ENCODE measurements at places on chromosomes 5 and 9.

- no peak for DNase-seq
Measured at GRCh38 chr5:64018966-64019365, 56.7 kb upstream of the HTR1A start.

DNA sequence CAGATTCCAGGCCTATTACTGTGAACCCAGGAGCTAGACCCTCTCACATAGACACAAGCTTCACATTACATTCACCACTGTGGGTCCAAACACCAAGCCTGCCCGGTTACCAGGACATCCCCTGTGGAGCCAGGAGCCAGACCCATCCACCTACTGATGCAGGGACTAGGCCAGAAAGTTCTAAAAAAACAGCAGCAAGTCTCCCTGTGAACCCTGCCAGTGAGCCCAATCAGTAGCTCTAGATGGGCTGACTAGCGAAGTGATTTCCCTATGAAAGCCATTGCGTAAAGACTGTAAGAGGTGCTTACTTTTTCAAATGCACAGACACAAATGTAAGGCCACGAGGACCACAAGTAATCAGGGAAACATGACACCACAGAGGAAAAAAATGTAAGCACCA is 352.3 kb downstream of the TMEM161B start:
- no peak for DNase-seq

DNA sequence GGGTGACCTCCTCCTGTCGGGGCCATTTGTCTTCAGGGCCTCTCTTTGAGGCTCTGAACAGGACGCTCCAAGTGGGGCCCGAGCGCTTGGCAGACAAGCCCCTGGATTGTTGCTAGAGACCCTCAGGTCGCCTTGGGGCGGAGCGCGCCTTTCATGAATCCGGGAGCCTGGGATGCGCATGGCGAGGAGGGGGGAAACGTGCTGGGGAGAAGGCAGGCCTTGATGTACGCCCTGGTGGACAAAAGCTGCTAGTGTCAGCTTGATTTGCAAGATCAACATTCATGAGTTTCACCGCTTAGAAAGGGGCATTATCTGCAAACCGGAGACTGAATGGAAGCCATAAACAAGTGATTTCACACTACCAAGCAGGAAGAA is 226.3 kb downstream of the SMARCA2 start:
- DNase-seq = no peak

GRCh38 chr9:12775679-12776512 is 1.1 kb downstream of the LURAP1L start:
- DNase-seq = no peak

GRCh38 chr9:136460772-136461325 is 21.2 kb upstream of the INPP5E start:
- DNase-seq = no peak

DNA sequence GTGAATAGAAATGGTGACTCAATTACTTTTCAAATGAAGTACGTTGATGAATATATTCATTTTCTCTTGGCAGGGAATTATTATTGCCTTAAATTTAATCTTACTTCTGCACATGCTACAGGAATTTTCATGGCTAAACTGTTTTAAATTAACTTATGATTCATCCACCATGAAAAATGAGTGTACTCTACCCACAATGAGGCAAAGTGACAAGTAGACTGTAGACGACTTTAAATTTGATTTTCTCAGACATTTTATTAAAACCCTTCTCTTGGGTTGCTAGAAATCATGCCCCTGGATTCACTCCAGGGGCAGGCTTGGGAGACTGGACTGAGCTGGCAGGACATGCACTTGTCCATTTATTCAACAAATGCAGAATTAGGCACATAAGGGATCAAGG is 23.5 kb upstream of the ERAP2 start:
- DNase-seq = no peak

DNA sequence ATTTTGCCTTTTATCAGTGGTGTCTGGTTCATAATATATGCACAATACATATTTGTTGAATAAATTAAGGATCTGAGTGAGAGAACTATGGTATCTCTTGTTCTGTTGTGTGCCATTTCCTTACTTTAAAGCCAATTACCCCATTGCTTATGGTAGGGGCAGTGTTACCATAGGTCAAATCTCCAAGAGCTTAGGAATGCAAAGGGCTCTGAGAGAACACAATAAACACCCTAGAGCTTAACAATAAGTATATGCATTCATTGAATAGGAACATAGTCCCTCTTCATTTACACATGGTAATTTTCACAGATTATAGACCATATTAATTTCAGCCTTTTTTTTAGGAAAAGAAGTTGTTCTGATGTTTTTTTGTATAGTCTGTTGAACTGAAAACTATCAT is 112.2 kb downstream of the MCTP1 start:
- no peak for DNase-seq

DNA sequence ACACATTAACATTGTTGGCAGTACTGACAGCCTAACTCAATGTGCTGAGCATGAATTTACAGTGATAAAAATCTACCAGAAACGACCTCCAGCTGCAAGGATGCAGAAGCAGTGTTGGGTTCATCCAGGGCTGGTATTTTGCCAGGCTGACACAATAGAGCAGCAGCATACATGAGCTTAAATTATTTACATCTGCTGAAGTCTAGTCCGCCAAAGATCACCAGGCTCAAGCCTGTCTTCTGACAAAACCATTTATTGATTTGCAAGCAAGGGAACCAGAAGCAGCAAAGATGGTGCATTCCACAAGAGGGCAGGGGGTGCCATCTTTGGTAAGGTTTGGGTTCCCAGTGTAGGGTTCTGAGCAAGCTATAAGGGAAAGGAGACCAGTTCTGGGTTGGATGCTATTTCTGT is 8.7 kb upstream of the C5orf34 start:
- DNase-seq = no peak

DNA sequence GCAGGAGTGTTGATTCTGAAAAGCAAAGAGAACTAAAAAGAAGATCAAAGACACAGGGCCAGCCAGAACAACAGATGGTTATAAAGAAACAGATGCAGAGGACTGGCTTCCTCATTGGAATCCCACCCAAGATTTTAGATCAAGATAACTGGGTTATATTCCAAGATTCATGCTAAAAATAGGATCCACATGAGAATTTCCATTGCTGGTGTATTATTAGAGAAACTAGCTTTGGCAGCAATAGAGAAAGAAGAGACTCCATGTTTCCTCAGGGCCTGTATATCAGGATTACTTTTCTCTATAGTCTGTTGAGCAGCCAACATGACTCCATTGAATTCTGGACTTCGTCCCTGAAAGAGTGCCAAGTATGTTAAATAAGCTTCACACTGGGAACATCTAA is 367.3 kb downstream of the TUSC1 start:
- DNase-seq = no peak

DNA sequence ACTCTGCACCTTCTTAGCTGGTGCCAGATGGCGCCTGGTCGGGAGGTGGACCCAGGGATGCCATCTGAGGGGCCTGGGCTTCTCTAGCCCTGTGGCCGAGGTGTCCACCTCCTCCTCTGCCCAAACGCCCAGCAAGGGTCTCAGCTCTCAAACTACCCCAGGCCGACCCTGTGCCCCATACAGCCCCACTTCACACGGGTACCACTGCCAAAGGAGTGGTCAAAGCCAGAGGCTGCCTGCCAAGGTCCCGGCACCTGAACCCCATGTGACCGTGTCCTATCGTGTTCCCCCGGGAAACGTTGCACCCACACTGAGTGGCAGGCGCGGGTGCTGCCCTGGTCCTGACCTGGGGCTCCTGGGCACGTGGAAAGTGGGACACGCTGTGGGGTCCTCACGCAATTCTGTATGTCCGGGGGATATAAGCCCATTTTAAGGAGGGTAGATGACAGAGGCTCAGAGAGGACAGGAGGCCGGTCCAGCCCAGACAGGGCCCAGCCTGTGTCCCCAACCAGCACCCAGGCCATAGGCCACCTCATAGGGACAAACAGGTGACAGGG is 1.9 kb downstream of the ENTPD8 start:
- DNase-seq = no peak

GRCh38 chr5:10351199-10351905 is 2.1 kb upstream of the MARCHF6 start:
- DNase-seq = no peak

- no peak for DNase-seq
Measured at GRCh38 chr5:112923148-112923917, 1.3 kb upstream of the REEP5 start.

- DNase-seq = no peak
Measured at GRCh38 chr5:10440367-10440990, 1.2 kb upstream of the ROPN1L start.

GRCh38 chr9:123387686-123388085 is 31.7 kb downstream of the CRB2 start:
- no peak for DNase-seq

DNA sequence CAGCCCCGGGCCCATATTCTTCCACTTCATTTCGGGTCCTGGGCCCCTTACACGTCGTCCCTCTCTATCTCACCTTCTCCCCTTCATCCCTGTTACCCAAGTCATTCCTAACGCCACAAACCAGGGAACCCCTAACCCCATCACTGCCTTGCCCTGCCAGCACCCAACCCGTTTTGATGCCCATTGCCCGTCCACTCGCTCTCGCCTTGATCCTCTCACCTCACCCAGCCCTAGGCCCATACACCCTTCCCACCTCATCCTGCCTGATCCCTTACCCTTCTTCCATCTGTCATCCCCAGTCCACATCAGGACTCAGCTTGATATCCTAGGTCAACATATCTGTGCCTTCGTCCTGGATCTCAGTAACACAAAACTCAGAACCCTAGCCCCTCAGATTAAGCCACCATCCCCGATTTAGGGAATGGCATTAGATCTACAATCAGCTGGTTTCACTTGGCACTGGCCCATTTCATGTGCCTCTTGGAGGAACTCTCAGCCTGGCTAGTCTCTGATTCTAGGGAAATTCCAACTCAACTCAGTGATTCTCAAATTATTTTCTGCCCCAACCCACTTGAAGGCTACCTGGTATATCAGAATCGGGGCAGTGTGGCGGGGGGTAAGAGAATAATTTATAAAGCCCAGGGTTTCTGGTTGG is 489 bp downstream of the CHMP5 start:
- DNase-seq = no peak

- DNase-seq = no peak
Measured at GRCh38 chr9:82606492-82607382, 456.2 kb downstream of the RASEF start.

- no peak for DNase-seq
Measured at GRCh38 chr9:37412431-37413151, 9.9 kb upstream of the GRHPR start.

DNA sequence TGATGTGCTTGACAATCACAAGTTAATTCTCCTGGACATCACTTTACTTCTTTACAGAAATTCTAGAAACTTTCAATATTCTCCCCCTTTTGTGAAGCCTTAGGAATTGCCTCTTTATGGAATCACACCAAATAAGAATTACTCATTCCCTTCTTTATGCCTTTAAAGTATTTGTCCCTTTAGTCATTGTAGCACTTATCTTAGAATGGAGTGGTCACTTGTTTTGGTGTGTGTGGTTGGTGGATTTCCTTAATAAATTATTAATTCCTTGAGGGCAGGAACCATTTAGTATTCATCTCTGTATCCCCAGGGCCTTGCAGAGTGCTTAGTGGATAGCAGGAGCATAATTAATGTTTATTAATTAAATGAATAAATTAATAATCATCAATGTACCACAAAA is 307.0 kb downstream of the ARRDC3 start:
- DNase-seq = no peak

DNA sequence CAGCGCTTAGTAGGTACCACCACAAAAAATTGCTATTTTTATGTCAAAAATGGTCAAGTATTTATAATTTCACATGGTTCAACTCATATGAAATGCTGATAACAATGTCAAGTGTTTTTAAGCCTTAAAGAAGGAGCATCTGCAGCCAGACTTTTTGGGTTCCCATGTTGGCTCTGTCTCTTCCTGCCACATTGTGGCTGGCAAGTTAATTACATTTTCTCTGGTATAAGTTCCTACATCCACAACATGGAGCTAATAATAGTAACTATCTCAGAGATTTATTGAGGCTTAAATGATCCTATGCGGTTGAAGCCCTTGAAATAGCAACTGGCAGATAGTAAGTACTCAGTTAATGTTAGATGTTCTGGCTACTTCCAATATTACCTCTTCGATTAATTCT is 5.4 kb downstream of the ATP10B start:
- no peak for DNase-seq

DNA sequence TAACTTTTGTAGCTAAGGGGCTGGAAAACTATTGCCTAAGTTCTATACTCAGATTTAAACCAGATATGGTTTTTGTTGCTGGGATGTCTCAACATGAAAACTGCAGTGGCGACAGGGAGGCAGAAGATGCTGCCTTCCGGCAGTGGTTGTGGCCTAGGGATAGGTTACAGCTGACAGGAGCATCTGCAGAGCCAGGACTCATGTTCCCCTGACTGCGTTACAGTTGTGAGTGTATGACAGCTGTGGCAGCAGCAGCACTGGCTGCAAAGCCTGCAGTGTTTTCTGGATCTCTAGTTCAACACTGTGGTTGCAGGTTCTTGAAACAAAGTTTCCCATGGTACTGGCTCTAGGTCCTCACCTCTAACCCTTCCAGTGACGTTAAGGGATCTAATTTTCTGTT is 498.8 kb upstream of the CDH18 start:
- DNase-seq = no peak

- no peak for DNase-seq
Measured at GRCh38 chr5:149164731-149165130, 23.4 kb downstream of the ABLIM3 start.

DNA sequence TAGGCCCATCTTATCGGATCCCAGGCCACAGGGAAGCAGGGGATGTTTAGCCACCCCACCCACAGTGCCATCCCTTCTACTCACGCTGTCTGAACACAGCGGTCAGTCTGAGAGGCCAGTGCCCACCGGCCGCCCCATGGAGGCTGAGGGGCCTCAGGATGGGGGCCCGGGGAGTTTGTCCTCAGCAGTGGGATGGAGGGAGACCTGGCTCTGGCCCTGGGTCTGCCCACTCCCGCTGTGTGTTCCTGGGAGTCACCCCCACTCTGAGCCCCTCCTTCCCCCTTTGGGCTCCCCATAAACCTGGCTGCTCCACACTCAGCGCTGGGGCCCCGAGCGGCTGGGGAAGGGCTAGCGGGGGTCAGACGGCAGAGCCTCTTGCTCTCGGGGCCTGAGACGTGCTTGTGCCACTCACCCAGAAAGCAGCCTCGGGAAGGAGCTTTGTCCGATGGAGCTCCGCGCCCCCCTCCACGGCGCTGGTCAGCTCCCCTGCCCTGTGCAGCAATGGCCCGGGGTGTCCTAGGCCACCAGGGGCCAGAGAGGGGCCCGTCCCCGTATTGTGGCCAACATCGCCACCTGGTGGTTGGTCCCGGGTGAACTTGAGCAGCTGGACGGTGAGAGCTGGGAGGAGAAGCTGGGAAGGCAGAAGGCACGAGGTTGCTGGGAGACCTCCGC is 10.9 kb upstream of the LAMC3 start:
- DNase-seq = no peak

GRCh38 chr5:65126542-65127069 is 355.1 kb downstream of the ADAMTS6 start:
- DNase-seq = no peak
